ENCODE measurements at places on chromosomes 5 and 9. TPM values are rescaled to one million over a fixed set of nuclear protein-coding genes. Genes with fewer than 3 reads are reported as not detected.

DROSHA gene
- 48.5 TPM for total RNA-seq

P4HA2 gene
- 77.5 TPM for total RNA-seq

SLC36A2 gene
- not detected for total RNA-seq

SPINK13 gene
- total RNA-seq: not detected

CAMK4 gene
- total RNA-seq: 0.75 TPM

ERBIN gene
- total RNA-seq: 58.1 TPM

FAM114A2 gene
- total RNA-seq: 29.6 TPM

KIF2A gene
- 51.3 TPM for total RNA-seq

SV2C gene
- 0.04 TPM for total RNA-seq

ST6GALNAC4 gene
- 32.5 TPM for total RNA-seq

DNA sequence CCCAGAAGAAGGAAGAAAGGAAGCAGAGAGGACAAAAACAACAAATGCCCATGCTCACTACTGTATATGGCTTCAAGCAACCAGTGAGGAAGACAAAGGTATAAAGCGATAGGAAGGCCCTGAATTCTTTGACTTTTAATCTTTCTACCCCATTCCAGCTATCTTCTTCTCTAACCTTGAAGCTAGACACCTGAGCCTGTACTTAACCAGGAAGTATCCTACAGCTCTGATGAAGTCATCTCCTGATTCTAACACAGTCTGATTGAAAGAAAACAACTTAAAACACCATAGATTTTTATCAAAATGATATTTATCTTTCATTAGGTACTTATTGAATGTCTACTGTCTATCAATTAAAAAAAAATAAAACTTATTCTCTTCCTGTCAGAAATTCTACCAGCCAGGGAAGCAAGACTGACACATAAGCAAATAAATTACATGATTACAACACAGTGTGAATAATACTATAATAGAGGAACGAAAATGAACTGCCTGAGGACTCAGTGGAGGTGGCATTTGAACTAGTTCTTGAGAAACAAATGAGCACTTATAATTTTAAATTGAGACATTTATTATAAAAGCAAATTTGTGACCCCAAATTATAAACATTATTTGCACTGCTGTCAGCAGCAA, 123.3 kb upstream of the ELL2 start:
- DNase-seq: no peak

DNA sequence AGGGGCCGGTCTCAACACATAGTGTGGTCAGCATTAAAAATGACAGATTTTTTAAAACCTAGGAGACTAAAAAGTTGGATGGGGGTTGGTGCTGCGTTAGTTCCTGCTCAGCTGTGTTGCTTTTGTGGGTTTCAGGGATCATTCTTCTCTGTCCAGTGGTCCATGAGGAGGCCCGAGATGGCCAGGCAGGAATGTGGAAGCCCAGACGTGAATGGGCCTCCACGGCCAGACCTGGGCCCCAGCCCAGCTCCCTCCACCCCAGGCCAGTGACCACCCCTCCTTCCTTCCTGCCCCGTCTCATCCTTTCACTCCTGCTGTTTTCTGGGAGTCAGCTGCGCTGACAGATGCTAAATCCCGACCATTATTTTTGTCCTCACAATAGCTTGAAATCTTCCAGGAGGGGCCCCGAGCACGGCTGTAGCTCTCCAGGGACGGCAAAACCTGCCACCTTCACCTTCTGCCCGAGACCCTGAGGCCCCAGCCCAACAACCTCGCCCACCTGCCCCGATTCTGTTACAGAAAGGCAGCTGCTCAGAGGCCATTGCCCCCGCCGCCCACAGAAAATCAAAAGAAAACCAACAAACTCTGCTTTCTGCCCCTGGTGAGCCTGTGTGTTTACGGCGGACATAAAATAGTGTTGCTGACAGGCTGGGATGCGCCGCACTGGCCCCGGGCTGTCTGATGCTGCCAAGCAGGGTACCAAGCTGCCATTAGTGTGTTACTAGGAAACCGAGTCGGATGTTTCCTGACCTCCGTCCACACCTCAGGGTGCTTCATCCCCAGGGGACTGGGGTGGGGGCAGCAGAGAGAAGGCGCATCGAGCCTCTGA, 83.7 kb upstream of the SARDH start:
- no peak for DNase-seq

DNA sequence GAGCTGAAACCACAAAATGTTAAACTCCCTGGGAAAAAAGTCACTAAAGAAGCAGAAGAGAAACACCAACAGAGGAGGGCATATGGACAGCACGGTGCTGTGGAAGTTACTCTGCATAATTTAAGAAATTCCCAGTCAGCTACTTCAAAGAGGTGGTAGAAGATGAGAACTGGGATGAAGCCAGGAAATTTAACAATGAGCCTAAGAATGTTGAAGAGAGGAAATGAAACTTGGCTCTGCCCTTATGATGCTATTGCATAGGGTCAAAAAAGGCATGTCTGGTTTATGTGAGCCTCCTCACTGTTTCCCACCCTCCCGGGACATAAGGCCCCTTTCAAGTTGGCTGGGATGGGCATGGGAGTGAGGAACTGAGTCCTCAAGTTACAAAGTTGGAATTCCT, 25.4 kb upstream of the SNX18 start:
- no peak for DNase-seq

GRCh38 chr9:85730916-85731630, 10.7 kb downstream of the AGTPBP1 start:
- DNase-seq: no peak

- DNase-seq: no peak
Observed at GRCh38 chr9:132823370-132824145, 54.5 kb downstream of the AK8 start.

- DNase-seq: no peak
Observed at GRCh38 chr5:163963881-163964280, 458.5 kb downstream of the MAT2B start.

Data from kidney epithelial cell (primary cell).